ENCODE measurements at places on chromosomes 4 and X.
A peak's percentile ranks its signal among the peaks of the same experiment; 100 is the strongest.

- DNase-seq = no peak
These were observed 950.9 kb upstream of the NDST4 start for GRCh38 chr4:116064331-116064730.

- peak; percentile 34 for DNase-seq
These were observed 29.5 kb upstream of the MRFAP1 start for GRCh38 chr4:6610856-6611430.

DNA sequence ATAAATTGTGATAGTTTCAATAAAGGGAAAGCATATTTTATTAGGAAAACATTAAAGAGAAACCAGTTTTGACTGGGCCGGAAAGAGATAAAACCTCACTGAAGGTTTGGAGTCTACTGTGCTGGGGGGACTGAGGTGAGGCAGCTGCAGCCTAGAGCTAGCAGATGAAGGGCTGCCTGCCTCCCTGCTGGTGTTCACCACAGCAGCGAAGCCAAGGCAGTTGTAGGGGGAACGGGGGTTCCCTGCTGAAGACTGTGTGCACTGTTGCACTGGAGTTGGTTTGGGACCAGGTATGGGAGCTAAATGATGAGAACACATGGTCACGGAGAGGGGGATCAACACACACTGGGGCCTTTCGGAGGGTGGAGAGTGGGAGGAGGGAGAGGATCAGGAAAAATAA is 546.5 kb upstream of the SMIM31 start:
- DNase-seq = no peak

DNA sequence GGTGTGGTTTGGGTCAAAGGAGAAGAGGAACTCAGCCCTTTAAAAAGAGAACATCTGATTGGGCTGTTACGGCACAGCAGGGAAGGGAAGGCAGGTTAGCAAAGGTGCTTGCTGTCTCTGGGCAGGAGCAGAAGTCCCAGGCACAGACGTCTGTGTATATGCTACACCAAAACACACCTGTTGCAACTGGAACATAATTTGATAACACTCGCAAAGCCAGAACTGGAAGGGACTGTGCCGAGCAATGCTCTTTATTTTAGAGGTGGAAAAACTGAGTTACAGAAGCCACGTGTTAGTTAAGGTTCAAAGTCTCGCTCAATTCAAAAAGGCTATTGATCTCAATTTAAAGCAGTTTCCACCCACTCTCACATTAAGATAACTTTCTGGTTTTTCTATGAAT is 2.2 kb upstream of the FAM114A1 start:
- no peak for DNase-seq

DNA sequence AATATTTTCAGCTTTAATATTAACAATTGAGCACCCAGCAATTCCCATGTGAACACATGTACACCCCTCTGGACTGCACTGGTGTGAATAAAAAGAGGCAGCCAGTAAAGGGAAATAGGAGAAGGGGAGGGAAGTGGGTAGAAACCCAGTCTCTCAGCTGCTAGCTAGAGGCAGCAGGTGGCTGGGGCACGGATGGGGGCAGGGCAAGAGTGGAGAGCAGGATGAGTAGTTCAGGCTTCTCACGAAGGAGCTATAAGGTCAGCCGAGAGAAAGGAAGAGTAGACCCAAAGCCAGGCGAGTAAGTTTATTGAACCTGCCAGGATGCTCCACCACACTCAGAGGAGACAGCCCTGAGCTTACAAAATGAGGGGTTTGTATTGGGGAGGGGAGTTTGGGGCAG is 184.8 kb upstream of the MTMR8 start:
- peak; percentile 48 for DNase-seq

- DNase-seq = no peak
These were observed 166.6 kb upstream of the SLC7A11 start for GRCh38 chr4:138408758-138409157.

DNA sequence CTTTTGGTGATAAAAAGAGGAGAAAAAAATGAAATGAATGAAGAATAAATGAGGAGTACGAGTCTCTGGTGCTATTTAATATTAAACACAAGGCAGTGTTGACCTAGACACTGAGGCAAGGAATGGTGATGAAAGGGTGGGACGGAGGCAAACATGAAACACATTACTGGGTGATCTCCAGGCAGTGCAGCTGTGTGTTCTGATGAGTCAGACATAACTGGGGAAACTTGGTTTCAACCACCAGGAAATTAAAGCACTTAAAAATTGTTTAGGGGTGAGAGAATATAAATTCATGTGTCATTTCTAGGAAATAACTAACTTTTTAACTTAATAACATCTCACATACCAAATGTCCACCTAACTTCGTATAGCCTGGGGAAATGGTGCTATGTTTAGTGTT is 19.7 kb upstream of the CXCL6 start:
- no peak for DNase-seq

Measured in islet precursor cell (in vitro differentiated cells).